M059J (cell line): ENCODE measurements at places on chromosomes 6 and 20. TPM values are rescaled to one million over a fixed set of nuclear protein-coding genes. Genes with fewer than 3 reads are reported as not detected.

The PTGIS gene
- 0.02 and 0.07 TPM in 2 replicates for total RNA-seq

The TOX2 gene
- total RNA-seq = 6.1 and 8.4 TPM in 2 replicates

- DNase-seq = no peak
These were observed 74.4 kb downstream of the NFATC2 start for GRCh38 chr20:51467956-51468626.

DNA sequence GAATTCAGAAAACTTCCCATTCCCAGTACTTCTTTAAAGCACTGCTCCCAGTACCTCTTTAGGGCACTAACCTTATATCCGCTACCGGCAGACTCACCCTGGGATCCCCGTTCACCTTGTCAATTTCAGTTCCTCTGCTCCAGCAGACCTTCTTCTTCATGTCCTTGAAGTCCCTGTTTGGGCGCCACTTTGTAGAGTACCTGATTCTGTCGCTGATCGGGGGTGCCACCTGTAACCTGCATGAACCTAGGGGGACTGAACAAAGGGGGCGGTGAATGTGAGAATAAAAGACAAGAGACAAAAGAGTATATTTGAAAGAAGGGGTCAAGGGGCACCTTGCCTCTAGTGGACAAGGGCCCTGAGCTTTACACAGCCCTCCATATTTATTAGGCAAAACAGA is 4.9 kb upstream of the GINS1 start:
- DNase-seq = peak; percentile 35
